ENCODE measurements at places on chromosomes 4 and X. TPM values are rescaled to one million over a fixed set of nuclear protein-coding genes. Genes with fewer than 3 reads are reported as not detected.

DNA sequence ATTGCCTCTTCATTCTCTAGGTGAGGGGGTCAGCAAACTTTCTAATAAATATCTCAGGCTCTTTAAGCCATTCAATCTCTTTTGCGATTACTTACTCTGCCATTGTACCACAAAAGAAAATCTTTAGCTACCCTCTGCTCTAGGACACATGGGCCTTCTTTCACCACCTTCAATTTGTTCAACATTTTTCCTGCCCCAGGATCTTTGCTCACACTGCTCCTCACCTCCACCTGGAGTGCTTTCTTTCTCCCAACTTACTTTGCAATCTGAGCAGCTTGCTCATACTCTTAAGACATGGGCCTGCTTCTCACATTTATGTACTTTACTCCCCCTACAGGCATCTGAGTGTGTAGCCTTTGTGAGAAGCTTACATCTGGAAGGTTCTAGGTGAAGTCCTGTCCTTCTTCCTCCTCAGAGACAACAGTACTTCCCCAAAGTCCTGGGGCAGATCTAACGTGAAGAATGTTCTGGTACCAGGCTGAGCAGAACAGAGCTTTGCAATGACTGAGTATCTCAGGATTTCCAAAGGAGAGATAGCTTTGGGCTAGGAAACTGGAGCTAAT is 55.0 kb upstream of the PRDM5 start:
- DNase-seq: peak; percentile 26

DNA sequence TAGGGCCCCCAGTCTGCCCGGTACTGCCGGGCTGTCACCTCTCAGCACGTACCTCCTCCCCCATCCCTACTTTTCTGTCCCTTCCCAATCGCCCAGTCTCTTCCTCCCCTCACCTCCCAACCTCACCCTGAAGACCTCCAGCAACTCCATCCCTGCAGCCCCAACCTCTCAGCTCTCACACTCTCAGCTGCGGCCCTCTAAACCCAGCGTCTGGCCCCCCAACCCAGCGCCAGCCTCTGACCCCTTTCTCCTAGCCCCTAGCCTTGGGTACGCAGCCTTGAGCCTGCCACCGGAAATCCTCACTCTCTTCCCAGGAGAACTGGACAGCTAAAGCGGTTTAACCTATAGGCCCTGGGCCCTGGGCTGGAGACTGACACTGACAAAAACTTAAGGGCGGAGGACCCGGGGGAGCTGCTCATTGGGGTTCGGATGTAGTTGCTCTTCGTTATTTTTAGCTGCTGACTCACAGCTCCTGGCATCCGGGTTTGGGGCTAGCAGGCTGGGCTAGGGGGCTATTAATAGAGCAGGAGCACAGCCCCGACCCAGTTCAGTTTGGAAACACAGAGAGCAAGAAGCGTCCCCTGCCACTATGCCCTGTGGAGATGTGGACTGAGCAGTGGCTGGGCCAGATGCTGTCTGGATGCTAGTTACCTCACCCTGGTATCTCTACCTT is 9.6 kb upstream of the DLG3 start:
- peak; percentile 43 for DNase-seq

DNA sequence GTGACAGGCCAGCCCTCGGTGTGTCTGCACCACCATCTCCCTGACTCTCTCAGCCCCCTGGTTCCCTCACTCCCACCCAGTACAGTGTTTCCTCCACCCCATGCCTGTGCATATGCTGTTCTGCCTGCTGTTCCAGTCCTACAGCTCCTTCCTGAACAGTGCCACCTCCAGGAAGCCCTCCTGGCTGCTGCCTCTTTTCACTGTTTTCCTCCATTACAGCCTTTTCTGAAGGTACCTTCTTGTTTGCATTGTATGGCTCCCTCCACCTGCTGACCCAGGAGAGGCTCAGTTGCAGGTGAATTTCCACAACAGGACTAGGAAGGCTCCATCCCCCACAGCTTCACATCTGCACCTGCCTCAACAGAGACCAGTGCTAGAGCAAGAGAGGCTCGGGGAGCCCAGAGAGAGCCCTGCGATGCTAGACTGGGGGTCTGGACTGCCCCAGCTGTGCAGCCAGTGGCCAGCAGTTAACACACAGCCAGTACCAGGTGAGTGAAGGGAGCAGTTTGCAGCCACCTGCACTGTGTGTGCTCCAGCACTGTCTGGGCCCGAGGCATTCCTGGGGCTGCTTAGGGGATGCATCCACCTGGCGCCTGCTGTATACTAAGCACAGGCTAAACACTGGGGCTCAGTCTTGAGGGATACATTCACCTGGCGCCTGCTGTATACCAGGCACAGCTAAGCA is 92.0 kb downstream of the ADRA2C start:
- no peak for DNase-seq

GRCh38 chr4:54687887-54688841 is 30.4 kb downstream of the KIT start:
- no peak for DNase-seq

GRCh38 chrX:56499372-56499771 is 64.1 kb upstream of the UBQLN2 start:
- DNase-seq: no peak

- DNase-seq: no peak
These were observed 660.8 kb upstream of the AADAT start for GRCh38 chr4:170750519-170750918.

DNA sequence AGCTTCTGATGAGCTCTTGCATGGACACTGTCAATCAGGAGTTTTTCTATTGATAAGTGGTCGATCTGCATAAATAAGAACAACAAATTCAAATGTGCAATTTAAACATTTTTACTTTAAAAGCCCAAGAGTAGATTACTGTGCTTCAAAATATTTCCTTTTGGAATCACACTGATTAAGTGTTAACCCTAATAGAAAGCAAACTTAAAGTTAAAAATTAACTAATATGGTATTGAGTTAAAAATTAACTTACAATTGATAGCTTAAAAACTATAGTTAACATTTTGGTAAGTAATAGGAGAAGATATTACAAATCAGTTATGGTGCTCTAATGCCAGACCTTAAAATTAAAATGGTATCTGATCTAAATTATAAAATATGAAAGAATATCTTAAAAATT is 25.9 kb downstream of the MED14 start:
- no peak for DNase-seq

DNA sequence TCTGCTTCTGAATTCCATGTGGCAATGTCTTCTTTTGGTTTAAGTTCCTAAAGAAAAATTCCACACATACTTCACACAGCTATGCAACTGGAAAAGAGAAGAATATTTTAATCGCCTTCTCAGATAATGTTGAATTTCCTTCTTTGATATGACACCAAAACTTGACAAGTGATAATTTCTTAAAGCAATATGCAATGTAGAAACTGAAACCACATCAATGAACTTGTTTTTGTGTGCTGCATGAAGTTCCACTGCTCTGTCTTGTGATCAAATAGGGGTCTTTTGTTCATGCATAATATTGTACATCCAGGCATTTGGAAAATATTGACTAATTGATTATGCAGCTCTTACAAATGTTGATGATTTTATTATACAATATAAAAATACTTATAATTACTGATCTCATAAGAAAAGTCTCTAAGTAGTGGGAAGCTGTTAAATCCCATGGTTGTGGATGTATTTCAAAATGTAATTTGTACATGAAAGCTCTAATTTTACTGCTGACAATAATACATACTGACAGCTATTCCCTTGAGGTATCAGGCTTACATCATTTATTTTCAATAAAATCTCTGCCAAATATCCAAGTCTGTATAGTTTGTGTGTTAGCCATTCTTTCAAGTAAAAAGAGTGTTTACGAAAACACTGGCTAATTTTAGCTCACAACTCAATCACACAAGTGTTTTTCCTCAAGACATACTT is 56.5 kb downstream of the AGA start:
- DNase-seq: no peak

DNA sequence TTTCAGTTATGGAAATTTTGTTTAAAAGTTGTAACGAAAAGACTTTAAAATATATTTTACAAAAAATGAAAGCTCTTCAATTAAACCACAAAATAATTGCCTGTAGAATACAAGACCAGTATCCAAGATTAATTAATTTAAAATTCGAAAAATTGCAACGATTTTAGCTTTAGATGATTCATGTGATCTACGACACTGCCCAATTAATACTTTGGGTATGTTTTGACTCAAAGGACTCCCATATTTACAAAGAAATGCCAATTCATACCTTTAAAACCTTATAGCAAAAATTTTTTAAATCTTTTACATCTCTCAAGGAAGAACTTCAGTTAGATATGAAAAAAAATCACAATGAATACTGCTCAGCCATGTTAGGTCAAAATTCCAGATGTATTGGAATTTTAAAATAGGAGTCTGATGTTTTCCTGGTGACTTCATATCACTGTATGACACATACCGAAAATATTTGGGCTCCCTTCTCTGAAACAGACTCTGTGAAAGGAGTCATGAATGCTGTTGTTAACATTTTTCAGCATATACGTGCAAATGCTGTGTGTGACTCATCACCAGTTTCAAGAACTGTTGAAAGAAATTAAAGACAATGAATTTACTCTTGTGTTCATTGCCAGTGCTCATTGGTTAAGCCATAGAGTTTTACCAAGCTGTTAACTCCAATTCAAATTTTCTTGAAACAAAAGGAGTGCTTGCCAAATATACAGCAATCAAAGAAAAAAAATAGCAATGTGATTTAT is 13.8 kb upstream of the SMS start:
- DNase-seq: no peak

DNA sequence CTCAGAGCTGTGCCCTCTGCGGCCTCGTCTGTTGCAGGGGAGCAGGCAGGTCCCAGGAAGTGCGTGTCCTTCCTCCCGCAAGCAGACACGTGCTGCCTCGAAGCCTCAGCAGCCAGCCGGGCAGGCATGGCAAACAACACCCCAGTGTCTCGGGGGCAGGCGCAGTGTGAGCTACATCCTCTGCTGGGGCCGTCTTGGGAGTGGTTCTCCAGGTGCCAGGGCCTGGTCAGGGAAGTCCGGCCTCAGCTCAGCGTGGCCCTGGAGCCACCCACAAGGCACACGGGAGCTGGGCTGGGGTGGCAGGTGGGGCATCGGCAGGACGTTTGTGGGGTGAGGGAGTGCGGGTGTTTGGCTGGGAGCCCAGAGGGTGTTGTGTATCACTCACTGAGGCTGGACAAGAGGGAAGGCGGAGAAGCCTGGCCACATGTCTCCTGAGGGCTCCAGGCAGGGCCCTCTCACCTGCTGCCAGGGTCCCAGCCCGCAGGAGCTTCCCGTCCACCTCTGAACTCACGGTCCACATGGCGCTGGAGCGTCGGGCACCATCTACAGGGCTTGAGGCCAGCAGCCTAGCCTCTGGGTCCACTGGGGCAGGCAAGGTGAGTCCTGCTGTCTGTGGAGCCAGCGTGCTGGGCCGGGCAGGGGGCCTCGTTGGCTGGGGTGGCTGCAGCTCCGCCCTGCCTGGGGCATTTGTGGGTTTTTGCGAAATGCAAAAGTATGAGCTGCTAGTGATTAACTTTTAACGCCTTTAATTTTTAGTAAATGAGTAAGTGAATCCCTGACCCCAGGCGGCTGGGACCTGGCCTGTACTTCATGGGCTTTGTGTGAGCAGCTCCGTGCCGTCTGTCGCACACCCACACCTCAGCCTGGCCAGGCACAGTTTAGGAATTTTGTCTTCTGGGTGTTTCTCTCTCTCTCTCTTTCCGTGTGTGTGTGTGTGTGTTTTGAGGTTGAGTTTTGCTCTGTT is 17.3 kb upstream of the UVSSA start:
- peak; percentile 43 for DNase-seq

DNA sequence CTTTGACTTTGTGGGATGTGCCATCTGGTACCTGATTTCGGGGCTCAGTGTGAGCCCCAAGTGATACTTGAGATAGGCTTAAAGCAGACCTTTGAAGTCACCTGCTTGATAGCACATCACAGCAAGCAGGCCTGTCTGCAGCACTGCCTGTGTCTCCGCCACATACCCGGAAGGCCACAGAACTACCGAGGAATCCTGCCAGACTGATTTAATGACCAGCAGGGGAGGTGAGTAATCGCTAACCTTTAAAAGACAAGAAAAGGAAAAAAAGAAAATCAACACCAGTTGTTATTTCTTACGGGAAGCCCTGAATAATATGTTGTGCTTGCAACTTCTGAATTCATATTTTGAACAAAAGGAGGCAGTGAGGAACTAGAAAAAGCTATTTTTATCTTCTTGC is 6.8 kb downstream of the PTCHD1 start:
- DNase-seq: no peak

- DNase-seq: no peak
These were observed 82.4 kb downstream of the MTNR1A start for GRCh38 chr4:186472948-186473347.

- DNase-seq: peak; percentile 41
These were observed 680 bp downstream of the MAEA start for GRCh38 chr4:1290165-1290977.

DNA sequence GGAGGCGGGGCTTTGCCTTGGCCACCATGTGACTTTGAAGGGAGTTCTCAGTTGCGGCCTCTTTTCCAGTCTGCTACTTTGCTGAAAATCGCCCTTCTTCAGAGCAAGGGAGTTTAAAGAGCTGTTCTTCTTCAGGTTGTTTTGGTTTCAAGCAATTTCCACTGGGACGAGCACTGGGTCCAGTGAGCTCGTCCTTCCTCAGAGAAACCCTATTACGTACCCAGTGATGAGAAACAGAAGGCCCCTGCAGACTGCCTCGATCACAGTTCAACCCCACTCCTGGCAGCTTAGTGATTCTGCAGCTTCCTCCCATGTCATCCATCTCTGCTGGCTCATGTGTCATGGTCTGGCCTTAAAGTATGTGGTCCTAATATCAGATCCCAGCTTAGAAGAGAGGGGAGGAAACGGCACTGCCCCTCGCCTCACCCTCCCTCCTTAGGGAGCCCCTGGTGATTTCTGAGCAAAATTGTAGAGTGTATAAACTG is 7.8 kb upstream of the FAM149A start:
- no peak for DNase-seq

DNA sequence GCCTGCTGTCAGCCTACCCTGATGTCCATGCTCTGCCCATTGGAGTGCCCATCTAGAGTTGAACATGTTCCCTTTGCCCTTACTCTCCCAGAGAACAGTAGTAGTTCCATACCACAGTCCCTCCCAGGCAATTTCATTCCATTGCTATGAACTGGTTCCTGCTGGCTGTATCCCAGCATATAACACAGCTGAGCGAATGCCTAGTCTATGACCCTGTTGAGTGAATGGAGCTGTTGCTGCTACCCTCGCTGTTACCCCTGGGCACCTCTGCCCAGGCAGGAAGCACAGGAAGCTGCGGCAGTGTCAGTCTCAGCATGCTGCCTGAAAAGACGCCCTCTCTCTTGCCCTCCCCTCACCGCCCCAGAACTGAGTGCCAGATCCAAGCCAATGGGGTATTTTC is 73.3 kb downstream of the SOX3 start:
- no peak for DNase-seq

The FAM236B gene
- total RNA-seq: not detected

The CD38 gene
- 24.3 TPM for total RNA-seq

The EVC gene
- 2.5 TPM for total RNA-seq

The MSN gene
- 435 TPM for total RNA-seq

Measured in activated CD8-positive, alpha-beta T cell treated with anti-CD3 and anti-CD28 coated beads for 36 hours (primary cell).